Stimulated activated CD8-positive, alpha-beta memory T cell treated with anti-CD3 and anti-CD28 coated beads, Interleukin-2, amount 100 ng/mL, for 48 hours (primary cell): ENCODE measurements at places on chromosomes 5 and 9.

- no peak for DNase-seq
These were observed 3.8 kb downstream of the ALDH1B1 start for GRCh38 chr9:38396371-38396671.

- DNase-seq: no peak
These were observed 252.6 kb downstream of the ACTL7B start for GRCh38 chr9:108603141-108603540.

- DNase-seq: no peak
These were observed 23.8 kb downstream of the DAB2 start for GRCh38 chr5:39400713-39401578.

GRCh38 chr5:124461941-124462340 lies 284.5 kb downstream of the ZNF608 start:
- DNase-seq: no peak

DNA sequence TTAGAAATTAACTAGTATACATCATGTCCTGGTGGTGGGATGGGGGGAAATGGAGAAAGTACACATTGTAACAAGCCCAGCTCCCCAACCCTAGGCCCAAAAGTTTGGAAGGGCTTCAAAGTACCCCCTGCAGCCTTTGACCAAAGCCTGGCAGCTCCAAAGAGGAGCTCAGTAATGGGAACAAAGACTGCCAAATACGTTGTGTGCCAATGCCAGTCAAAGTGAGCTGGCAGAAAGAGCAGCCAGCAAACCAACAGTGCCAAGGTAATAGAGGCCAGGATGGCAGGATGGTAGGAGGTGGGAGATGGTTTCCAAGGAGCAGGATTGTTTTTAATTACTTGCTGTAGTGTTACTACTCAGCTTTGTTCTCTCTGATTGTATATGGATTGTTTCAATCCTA lies 248.3 kb downstream of the COX7C start:
- DNase-seq: no peak

DNA sequence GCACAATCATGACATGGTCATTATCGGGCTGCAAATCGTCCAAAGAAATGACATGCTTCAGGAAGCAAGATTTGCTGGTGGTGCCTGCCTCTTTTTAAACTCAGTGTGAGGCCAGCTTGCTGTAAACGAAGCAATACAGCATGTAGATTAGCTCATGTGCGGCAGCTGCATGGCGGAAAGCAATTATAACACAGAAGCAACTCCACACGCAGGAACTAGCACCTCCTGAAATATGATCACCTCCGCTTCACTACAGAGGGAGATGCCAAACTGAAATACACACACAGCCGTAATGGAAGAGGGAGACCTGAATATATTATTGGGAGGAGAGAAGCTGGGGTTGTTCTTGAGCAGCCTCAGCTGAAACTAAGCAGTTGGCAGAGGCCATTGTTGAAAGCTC lies 312.5 kb downstream of the PSAT1 start:
- DNase-seq: no peak

- no peak for DNase-seq
These were observed 474.8 kb downstream of the SEMA5A start for GRCh38 chr5:9071074-9071473.

GRCh38 chr5:88049737-88050136 lies 218.9 kb downstream of the TMEM161B start:
- DNase-seq: no peak

GRCh38 chr5:181042036-181042713 lies 2.1 kb downstream of the BTNL9 start:
- no peak for DNase-seq

DNA sequence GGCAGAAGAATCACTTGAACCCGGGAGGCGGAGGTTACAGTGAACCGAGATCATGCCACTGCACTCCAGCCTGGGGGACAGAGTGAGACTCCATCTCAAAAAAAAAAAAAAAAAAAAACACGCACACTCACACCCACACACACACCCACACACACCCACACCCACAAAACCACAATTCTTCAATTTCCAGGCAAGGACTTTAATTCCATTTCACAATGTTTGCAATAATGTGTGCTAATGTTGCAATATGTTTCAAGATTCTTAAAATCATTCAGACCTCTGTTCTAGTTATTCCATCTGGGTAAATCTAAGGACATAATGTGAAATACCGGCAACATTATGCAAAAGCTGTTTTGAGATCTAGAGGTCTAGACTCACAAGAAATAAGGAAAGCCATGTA lies 28.3 kb downstream of the CCDC69 start:
- DNase-seq: no peak
